ENCODE measurements at places on chromosomes 11 and 22. TPM values are rescaled to one million over a fixed set of nuclear protein-coding genes. Genes with fewer than 3 reads are reported as not detected.
A peak's percentile ranks its signal among the peaks of the same experiment; 100 is the strongest.

POTEH gene
- not detected for total RNA-seq

DNA sequence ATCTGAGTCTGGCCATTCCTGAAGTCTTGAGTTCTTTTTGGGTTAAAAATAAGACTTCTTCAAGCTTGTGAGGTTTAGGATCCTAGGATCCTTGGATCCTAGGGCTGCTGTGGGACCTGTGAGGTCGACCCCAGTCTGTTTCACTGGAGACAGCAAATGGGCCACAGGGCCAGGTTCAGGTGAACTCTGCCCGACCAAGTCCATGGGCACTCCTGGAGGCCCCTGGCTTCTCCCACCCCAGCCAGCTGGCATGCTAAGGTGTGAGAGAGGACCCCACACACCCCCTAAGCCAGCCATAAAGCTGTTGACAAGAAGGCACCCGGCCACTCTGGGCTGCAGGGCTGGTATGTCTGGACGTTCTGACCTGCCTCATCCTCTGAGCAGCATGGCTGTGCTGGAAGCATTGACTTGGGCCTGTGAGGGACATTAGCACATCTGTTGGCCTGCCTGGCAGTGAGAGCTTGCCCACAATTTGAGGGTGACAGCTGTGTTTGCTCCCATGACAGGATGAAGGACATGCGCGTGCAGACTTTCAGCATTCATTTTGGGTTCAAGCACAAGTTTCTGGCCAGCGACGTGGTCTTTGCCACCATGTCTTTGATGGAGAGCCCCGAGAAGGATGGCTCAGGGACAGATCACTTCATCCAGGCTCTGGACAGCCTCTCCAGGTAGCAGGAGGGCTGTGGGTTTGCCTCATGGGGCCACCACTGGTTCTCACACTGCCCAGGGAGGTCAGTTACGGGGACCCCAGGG lies 16.0 kb downstream of the CLDN5 start:
- H3K27me3 ChIP-seq, result no peaks in the 10 kb centered on the region
- DNase-seq, result no peak
- H3K4me1 ChIP-seq, result no peaks in the 10 kb centered on the region
- H3K27ac ChIP-seq, result no peak overlapping the region

DGCR6L gene
- total RNA-seq, result 40.3 TPM

GRCh38 chr11:129578006-129578405 lies 202.4 kb downstream of the BARX2 start:
- H3K27ac ChIP-seq, result no peak overlapping the region
- no peak overlapping the region for H3K4me3 ChIP-seq
- no peaks in the 10 kb centered on the region for H3K36me3 ChIP-seq
- H3K27me3 ChIP-seq, result no peaks in the 10 kb centered on the region
- H3K4me1 ChIP-seq, result no peaks in the 10 kb centered on the region
- no peak for DNase-seq

DNA sequence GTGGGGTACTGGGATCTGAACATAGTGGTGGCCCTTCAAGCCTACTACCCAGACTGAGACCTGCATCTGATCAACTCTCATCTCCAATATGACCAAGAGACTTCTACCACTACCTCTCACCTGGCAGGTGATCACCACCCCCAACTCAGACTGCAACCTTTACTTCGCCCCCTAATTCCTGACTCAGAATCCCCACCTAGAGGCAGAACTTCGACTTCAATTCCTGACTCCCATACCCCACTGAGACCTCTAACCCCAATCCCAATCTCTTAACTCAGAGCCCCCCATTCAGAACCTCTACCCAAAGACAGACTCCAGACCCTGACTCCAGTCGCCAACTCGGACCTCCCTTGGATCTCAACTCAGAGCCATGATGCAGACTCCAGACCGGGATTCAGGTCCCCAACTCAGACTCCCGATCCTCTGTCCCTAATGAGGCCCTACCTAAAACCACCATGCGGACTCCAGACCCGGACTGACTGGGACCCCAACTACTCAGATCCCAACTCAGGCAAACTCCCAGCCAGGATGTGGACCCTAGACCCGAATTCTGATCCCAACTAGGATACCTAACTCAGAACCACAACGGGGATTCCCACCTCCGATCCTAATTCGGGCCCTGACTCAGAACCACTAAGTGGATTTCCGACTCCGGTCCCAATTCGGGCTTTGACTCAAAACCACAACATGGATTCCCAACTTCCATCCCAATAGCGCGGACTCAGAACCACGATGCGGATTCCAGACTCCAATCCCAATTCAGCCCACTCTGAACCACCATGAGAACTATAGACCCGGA lies 1.2 kb downstream of the KCNQ1OT1 start:
- peak overlapping the region; percentile 94 for H3K27ac ChIP-seq
- no peaks in the 10 kb centered on the region for H3K36me3 ChIP-seq
- peak; percentile 44 for DNase-seq
- peak overlapping the region; percentile 72 for H3K4me3 ChIP-seq

DNA sequence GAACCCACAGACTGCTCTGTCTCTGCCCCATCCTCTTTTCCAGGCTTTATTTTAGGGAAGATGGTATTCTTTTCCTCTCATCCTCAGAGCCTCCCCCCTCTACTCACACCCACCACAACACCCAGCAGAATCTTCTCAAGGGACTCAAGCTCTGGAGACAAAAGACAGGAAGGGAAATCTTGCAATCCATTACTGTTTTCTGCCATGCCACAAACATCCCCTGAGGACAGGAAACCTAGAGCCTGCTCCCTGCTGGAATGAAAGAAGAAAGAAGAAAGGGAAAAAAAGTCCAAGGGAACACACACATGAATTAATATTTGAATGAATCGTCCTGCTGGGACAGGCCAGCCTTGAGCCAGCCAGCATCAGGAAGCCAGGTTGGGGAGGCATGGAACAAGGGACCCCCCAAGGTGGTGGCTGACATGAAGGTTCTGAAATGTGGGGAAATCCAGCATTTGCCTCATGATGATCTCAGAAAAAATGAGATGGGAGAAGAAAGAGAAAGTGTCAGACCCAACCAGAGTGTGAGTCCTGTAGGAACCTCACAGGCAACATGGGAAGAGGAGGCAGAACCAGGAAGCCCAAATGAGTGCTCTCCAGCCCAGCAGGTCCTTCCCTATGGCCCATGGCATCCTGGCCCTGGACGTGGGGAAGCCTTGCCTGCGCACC lies 34.0 kb downstream of the SLCO2B1 start:
- H3K27me3 ChIP-seq, result no peaks in the 10 kb centered on the region
- DNase-seq, result no peak
- H3K4me3 ChIP-seq, result no peak overlapping the region
- no peaks in the 10 kb centered on the region for H3K4me1 ChIP-seq

DNA sequence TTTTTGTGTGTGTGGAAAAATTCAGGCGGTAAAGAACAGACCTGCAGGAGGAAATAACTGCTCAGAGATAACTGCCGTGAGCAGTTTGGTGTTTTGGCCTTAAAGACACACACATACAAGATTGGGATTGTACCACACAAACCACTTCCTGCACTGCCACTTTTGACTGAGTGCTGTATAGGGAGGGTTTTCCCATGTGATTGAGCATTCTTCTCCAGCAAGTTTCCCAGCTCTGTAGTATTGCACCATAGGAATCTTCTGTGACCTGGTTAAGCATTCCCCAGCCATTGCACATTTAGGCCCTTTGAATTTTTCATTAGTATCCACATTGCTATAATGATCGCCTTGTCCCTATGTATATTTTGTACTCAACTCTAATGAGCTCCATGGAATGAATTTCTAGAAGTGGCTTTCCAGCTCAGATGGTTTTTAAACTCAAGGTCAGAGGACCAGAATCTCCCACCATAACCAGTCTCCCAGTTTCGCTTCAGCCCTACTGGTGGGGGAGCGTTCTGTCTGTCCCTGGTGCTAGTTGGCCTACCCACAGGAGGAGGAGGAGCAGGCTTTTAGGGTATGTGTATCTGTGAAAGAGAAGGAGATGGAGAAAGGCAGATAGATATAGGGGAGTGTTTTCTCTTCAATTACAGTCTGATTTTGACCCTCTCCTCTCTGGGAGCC lies 9.3 kb downstream of the CD82 start:
- DNase-seq, result no peak
- H3K4me3 ChIP-seq, result no peak overlapping the region
- H3K27ac ChIP-seq, result no peak overlapping the region
- H3K27me3 ChIP-seq, result no peaks in the 10 kb centered on the region
- no peaks in the 10 kb centered on the region for H3K36me3 ChIP-seq

DNA sequence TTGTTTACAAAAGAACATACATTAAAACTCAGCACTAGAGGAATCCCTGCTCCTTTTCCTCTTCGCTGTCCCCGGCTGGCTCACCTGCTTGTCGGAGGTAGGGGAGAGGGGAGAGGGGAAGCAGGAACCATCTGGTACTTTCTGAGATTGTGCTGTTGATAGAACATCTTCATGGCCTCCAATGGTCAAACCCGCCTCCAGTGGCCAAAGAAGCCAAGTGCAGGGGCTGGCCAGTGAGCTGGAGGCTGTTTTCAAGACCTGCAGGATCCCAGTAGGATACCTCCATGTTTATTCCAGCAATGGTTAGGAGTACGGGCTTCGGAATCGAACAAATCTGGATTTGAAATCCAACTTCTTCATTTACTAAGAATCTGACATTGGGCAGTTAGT lies 92.6 kb downstream of the PKNOX2 start:
- no peak overlapping the region for H3K4me3 ChIP-seq
- H3K36me3 ChIP-seq, result no peaks in the 10 kb centered on the region
- H3K27ac ChIP-seq, result no peak overlapping the region
- peaks cover 13% of the 10 kb centered on the region for H3K4me1 ChIP-seq
- no peaks in the 10 kb centered on the region for H3K27me3 ChIP-seq

- DNase-seq, result no peak
- H3K4me1 ChIP-seq, result no peaks in the 10 kb centered on the region
- H3K4me3 ChIP-seq, result no peak overlapping the region
- peaks cover 6% of the 10 kb centered on the region for H3K27me3 ChIP-seq
Measured at GRCh38 chr22:47251911-47252310, 489.5 kb downstream of the TBC1D22A start.

HIRA gene
- total RNA-seq, result 17.2 TPM

CABP4 gene
- total RNA-seq, result 1.9 TPM

DNA sequence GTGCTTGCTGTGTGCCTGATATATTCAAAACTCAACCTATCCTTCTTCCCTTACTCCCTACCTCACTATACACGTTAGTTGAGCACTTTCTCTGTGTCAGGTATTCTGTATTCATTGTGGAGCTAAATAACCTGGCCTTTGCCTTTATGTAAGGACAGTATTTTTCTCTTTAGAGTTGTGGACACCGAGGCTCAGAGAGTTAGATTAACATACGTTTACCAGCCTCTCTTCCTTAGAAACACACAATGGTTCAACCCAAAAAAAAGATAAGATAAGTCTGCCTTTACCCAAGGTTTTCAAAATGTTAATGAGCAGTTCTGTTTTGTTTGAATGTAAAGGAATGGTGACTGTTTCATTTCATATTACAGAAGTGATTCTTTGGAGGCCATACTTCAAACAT lies 45.0 kb downstream of the CBL start:
- no peak overlapping the region for H3K4me3 ChIP-seq
- no peak for DNase-seq
- H3K4me1 ChIP-seq, result no peaks in the 10 kb centered on the region

- peaks cover 21% of the 10 kb centered on the region for H3K4me1 ChIP-seq
- peak overlapping the region; percentile 47 for H3K4me3 ChIP-seq
- H3K27ac ChIP-seq, result peak overlapping the region; percentile 57
- peak; percentile 91 for DNase-seq
Measured at GRCh38 chr11:2945031-2945756, 16.0 kb upstream of the PHLDA2 start.

DNA sequence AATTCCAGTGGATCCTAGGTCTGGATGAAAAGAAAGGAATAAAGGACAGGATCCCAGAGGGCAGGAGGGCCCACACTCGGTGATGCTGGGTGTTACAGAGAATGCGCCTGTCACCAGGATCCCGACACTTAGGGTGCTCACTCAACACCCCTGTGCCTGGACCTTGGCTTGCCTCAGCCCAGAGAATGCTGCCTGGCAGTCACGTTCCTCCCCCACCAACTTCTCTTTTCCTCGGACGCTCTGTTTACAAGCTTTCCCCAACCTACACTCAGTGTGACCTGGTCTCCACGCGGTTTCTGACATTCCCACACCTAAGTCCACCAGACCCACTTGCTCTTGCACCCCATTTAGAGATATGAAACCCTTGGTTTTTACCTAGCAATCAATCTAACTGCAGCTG lies 38.0 kb upstream of the ETS1 start:
- H3K27me3 ChIP-seq, result no peaks in the 10 kb centered on the region
- H3K27ac ChIP-seq, result no peak overlapping the region
- H3K4me3 ChIP-seq, result no peak overlapping the region
- no peak for DNase-seq
- H3K4me1 ChIP-seq, result peaks cover 3% of the 10 kb centered on the region

GRCh38 chr22:49997251-49997599 lies 15.3 kb downstream of the IL17REL start:
- no peak overlapping the region for H3K4me3 ChIP-seq
- H3K27ac ChIP-seq, result no peak overlapping the region
- H3K4me1 ChIP-seq, result peaks cover 5% of the 10 kb centered on the region
- H3K36me3 ChIP-seq, result no peaks in the 10 kb centered on the region
- DNase-seq, result no peak

- H3K4me1 ChIP-seq, result no peaks in the 10 kb centered on the region
- H3K4me3 ChIP-seq, result no peak overlapping the region
- no peak for DNase-seq
- H3K27ac ChIP-seq, result no peak overlapping the region
- H3K27me3 ChIP-seq, result no peaks in the 10 kb centered on the region
Measured at GRCh38 chr11:134878785-134879184, 466.7 kb upstream of the B3GAT1 start.

DNA sequence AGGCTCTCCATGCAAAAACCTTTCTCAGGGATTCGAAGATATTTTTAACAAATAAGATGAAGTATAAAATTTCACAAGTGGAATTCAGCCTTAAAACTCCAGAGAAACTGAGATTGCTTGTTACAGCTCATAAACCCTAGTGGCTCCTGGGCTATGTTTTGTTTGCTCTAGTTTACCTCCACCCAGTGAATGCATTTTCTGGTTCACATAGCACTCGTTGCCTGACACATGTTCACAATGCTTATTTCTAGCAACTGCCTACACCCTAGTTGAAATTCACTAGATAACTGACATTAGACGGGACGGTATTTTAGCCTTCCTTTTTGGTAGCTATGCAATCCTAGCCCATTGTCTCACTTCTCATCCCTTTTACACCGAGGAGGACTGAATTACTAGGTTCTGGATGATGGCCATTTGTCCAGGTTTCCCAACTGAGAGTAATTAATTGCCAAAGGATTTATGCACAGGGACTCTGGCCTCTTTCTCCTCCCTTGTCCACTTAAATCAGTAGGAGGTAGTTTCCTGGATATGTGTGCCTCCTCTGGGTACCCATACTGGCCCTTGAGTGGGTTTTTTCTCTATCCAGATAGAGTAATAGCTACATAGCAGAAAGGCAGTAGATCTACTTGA lies 951.6 kb downstream of the DLG2 start:
- H3K36me3 ChIP-seq, result no peaks in the 10 kb centered on the region
- H3K4me3 ChIP-seq, result no peak overlapping the region
- DNase-seq, result no peak
- H3K4me1 ChIP-seq, result peaks cover 13% of the 10 kb centered on the region

GRCh38 chr11:68418648-68419047 lies 41.9 kb upstream of the PPP6R3 start:
- no peak overlapping the region for H3K4me3 ChIP-seq
- H3K36me3 ChIP-seq, result peaks cover 31% of the 10 kb centered on the region
- no peak for DNase-seq
- H3K4me1 ChIP-seq, result no peaks in the 10 kb centered on the region
- H3K27ac ChIP-seq, result no peak overlapping the region

Measured in psoas muscle (tissue), 8 donors.